Activated CD8-positive, alpha-beta memory T cell treated with anti-CD3 and anti-CD28 coated beads for 1 hour (primary cell): ENCODE measurements at places on chromosomes 6 and 20.

DNA sequence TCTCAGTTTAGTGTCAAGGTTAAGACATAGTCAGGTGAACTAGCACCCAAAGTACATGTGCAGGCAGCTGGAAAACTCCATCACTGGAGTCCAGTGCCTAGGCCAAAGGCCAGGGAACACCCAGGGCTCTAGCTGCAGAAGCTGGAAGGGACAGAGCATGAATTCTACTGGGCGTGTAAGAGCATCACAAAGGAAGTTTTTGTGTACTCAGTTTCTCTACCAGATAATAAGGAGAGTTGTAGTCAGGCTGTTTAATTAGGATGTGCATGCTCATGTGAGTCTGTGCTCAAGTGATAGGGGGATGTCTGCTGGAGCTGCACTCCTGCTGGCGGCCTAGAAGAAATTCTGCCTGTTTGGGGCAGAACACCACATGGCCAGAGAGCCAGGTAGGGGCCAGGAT lies 8.1 kb downstream of the L3MBTL1 start:
- no peak for DNase-seq

DNA sequence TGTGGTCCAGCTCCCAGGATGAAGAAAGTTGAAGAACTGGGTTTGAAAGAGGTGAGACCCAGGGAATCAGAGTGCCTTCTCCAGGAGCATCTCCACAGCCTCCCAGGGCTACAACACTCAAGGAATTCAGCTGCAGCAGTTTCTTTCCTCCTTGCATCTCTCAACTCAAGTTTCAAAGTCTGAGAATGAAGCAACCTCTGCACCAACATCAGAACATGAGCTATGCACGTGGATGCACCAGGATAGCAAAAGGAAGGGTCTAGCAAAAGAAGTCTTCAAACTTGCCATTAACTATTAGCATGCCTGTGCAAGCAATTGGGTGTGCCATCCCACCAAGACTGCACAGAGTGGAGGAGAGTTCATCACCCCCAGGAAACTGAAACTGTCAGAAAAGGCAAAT lies 193.9 kb downstream of the OTOR start:
- no peak for DNase-seq

GRCh38 chr6:7916959-7917358 lies 6.4 kb upstream of the TXNDC5 start:
- no peak for DNase-seq

DNA sequence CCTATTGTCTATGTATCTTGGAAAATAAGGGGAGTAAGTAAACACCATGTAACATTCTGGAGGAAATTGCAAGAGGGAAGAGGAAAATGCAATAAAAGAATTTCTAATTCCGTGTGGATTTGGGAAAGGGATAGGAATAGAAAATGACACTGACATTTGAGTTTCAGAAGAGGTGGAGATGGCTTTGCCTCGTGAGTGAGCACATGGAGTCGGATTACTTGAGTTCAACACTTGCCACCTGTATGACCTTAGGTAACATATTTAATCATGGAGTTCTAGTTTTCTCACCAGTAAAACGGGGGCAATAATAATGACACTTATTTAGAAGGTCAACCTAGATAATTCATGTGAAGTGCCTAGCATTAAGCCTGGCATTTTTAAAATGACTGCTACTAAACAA lies 10.8 kb upstream of the PBOV1 start:
- DNase-seq = no peak

DNA sequence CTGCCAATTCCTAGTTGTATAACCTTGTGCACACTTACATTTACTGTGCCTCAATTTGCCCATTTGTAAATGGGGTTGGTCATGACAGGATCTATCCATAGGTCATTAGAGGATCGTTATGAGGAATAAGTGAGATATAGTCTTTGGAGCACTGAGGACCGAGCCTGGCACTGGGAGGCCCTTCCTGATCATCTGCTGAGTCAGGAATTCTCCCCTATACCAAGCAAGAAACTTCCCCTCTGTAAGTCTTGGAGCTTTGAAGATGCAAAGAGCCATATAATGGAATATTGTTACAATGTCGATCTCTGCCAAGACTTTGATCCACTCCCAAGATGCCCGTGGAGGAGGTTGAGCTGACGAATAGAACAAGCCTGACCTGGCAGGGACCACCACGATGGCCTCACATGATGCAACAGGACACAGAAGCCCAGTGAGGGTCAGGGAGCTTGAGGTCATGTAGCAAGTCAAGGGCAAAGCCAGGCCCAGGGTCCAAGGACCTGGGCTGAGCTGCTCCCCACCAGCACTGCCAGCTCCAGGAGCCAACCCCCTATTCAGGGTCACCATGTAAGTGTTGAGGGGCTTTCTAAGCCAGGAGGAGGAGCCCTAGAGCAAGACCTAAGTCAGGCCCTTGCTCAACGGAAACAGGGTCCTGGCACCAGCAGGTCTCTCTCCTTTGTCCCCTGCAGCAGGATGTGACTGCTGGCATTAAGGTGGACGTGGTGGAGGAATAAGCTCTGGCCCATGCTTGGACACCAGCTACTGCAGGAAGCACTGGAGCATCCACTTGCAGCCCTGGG lies 16.7 kb downstream of the PDRG1 start:
- DNase-seq = no peak

- no peak for DNase-seq
Observed at GRCh38 chr6:81940451-81940985, 188.0 kb upstream of the TENT5A start.

- DNase-seq = no peak
Observed at GRCh38 chr20:2624190-2624589, 28.2 kb upstream of the NOP56 start.

DNA sequence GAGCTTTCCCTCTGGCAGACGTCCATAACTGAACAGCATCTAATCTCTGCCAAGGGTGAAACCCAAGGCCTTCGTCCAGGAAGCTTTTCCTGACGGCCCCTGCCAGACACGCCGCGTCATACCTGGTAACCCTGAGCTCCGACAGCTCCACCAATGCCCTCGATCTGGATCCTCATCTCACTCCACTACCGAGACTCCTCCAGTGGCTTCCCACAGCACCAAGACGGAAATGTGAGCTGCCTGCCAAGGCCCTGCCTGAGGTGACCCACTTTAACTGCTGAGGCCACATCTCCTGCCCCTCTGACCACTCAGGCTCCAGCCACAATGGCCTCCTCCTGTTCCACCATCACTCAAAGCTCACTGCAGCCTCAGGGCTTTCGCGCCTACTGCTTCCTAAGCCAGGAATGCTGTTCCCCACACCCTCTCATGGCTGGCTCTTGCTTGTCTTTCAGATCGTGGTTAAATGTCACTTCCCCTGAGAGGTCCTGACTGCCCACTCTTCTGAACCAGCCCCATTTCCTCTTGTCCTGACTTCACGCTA lies 143.2 kb downstream of the PREX1 start:
- no peak for DNase-seq

DNA sequence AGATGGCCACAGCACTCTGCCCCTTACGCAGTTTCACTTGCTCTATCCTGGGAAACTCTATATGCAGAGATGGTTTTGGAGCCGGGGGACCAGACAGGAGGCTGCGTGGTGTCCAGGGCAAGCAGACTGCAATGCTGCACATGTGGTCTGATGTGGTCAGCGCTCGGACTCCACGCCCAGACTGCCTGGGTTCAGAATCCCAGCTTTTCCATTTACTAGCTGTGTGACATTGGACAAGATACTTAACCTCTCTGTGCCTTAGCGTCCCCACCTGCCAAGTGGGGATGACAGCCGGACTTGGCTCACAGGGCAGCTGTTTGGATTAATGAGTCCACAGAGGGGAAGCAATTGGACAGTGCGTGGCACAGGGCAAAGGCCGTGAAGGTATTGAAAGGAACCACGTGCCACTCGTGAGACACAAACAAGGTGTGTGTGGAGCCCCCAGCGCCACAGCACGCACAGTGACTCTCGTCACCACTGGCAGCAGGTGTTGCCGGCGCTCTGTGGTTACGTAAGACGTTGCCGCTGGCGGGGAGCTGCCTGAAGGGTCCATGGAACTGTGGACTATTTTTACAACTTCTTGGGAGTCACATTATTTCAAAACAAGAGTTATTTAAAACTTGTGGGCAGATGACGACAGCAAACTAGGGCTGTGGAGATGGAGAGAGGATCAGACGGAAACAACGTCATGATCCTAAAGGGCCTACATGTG lies 201.4 kb downstream of the PREX1 start:
- DNase-seq = peak; percentile 10
